ENCODE measurements at places on chromosomes 12 and 14.

GRCh38 chr12:5505751-5506150 lies 73.8 kb downstream of the NTF3 start:
- no peak for DNase-seq

DNA sequence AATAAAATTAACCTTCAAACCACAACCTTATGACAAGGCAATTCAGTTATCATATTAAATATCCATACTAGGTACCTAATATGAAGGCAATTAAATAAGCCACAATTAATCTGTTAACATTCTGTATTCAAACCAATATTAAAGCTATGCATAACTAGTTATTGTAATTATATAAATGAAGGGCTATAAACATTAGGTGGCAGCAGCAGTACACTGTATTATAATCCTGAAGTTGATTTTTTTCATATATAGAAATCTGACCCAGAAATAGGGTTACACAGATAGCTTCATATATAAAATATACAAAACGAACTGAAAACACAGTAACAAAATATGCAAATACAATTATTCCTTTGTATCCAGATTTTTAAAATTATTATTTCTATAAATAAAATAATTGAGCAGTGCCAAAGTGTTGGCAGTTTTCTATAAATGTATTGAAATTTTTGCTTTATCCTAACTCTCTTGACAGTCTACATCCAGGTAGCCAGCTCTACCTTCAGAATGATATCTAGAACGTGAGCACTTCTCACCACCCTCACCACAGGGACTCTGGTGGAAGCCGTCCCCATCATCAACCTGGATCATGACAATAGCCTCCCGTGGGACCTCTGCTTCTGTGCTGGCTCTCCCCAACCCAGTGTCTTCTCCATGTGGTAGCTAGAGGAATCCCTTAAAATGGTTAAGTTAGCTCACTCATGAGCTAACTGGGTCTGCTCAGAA lies 136.2 kb downstream of the MED13L start:
- peak; percentile 36 for DNase-seq

DNA sequence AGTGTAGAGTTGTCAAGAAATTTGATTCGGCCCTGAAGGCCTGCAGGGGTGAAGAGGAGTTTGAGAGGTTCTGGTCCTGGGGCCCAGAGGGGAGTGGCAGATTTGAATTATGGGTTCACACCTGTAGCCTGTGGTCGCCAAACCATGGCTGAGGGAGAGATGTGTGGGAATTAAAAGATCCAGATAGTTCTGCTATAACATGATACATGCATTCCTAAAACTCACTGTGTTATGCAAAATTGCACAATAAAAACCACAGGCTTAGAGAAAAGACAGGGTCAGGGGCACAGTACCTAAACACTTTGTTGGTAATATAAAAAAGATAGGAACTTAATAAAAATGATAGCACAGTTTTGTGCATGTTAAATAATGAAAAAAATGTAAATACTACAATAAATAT lies 106.2 kb downstream of the TMEM30B start:
- peak; percentile 85 for DNase-seq

DNA sequence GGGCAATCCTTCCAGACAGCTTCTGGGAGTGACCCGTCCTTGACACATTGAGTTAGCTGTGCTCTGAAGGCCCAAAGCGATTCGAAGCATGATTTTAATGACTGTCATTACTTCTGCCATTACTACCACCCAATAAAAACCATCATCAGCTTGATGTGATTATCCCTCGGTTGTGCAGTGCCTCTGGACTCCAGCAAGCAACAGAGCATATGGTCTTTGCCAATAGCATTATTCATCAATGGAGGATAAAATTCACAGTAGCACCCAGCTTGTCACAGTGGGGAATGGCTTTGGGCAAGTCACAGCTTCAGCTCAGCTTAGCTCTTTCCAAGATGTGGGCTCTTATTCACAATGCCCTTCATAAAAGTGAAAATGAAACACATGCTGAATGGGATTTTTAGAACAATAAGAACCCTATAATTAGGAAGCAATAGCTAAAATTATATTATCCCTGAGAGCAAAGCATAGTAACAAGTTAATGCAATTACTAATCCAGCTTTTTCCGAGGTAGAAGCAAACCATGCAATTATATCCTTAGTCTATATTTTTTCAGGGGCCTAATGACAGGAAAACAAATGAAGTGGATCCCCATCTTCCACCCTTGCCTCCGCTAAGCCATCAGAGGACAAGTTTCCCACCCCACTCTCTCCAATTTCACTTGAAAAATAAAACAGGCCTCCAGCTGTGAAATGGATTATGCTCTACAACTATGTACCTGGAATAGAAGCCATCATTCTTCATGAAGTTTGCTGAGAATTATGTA lies 163.0 kb upstream of the EEA1 start:
- DNase-seq = no peak

GRCh38 chr12:81520064-81520945 lies 238.8 kb downstream of the PPFIA2 start:
- no peak for DNase-seq

- DNase-seq = no peak
Measured at GRCh38 chr12:20189767-20190166, 178.6 kb upstream of the PDE3A start.
